ENCODE measurements at places on chromosomes 11 and 22.

DNA sequence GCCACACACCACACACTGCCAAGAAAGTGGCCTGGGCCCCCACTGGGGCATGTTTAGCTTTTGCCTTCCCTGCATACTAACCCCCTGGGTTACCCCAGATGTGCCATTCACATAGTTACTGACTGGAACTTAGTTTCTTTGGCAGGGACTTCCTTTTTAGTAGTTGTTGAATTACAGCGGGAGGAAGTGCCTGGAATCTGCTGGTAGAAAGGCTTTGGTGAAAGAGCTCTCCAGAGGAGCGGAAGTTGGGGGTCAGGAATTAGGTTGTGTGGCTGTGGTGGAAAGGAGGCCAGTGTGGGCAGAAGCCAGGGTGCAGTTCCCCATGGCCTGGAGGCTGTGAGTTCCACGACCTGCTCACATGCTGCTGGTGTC lies 69.0 kb downstream of the MED15 start:
- DNase-seq, result no peak

- no peak for DNase-seq
Observed at GRCh38 chr11:84430661-84431060, 1144.5 kb upstream of the CCDC90B start.

GRCh38 chr11:47488674-47489394 lies 39.9 kb upstream of the RAPSN start:
- no peak for DNase-seq

DNA sequence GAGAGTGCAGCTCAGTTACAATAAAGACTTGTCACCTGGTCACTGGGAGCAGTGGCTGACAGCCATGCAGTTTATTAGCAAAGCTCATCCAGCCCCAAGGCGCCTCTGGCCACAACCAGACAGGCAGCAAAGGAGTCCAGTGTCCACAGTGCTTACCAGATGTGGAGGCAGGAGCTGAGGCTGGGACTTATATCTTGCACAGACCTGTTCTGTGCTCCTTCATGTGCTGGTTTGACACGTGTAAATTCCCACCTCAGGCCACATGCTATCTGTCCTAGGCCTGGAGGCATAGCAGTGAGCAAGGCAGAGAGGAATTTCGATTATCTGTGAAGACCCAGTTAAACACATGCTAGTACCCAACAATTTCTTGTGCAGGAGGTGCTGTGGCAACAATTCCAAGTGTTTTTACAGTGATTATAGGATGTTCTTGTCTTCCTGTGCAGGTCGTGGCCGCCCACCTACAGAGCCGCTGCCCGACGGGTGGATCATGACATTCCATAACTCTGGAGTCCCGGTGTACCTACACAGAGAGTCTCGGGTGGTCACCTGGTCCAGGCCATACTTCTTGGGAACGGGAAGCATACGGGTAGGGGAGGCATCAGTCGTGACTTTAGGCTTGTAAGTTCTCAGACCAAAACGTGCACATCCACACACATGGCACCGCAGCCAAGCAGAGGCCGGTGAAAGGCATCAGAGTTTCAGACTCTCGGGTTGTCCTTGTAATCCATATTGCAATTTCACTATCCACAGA lies 9.4 kb downstream of the DGCR8 start:
- DNase-seq, result no peak

DNA sequence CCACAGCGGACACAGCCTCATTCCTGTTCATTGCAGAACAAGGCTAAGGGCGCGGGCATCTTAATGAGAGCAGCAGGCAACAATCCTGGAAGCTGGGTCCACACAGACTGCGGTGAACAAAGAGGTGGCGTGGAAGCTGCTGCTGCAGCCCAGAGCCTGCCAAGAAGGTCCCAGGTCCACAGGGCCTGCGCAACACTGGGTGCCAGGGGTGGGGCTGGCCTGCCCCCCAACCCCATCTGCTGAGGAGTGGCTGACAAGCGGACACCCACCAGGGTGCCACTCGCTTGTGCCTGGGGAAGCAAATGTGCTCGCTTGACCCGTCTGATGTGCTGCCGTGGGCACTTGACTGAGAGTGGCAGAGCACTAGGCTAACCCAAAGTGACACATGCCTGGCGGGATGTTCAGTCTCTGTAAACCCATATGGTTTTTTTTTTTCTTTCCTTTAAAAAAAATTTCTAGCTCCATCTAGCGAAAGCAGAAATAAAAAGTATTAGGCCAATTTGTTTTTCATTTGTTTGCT lies 83.2 kb upstream of the PITPNB start:
- no peak for DNase-seq

DNA sequence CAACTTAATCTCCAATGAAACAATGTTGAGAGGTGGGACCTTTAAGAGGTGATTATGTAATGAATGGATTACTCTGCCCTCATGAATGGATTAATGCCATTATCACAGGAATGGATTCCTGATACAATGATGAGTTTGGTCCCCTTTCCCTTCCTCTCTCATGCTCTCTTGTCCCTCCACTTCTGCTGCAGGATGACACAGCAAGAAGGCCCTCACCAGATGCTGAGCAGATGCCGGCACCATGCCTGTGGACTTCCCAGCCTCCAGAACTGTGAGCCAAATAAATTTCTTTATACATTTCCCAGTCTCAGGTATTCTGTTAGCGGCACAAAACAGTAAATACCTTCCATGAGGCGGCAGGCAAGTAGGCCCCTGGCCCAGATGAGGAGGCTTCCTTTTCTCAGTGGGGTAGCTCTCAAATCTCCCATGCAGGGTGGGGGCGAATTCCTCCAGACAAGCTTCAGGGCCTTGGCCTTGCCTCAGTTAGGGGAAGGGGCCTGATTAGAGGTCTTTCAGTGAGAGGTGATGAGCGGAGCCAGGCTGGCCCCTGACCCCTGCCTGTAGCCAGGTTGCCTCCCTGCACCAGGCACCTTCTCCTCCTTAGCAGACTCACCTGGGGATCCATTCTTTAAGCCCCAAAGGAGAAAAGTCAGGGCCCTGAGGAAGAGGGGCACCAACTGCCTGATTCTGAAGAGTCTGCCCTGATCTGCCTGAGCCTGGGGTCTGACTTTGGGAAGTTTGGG lies 86.0 kb downstream of the RRM1 start:
- DNase-seq, result no peak

- no peak for DNase-seq
Observed at GRCh38 chr11:111176603-111177002, 68.9 kb upstream of the POU2AF2 start.

- peak; percentile 78 for DNase-seq
Observed at GRCh38 chr11:77287615-77288273, 13.7 kb downstream of the GDPD4 start.

- DNase-seq, result no peak
Observed at GRCh38 chr11:86625544-86625943, 46.9 kb downstream of the ME3 start.

DNA sequence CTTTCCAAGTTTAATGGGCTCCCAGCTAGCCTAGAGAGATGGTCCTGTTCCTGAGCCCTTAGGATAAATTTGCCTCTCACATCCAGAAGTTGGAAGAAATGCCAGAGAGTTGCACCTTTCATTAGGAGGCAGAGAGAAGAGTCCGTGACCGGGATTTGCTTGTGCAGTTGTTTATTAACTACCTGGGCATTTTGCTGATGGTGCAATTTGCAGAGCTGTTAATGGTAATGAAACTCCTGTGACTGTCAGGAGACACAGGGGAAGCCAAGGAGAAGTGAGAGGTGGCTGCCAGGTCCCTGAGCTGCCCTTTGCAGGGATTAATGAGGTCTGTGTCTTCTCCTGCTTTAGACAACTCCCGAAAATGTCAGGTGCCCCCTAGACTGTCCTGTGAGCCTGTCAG lies 69.1 kb upstream of the B3GAT1 start:
- no peak for DNase-seq

- peak; percentile 17 for DNase-seq
Observed at GRCh38 chr11:36278531-36279282, 10.5 kb downstream of the COMMD9 start.

GRCh38 chr11:31798057-31798553 lies 13.0 kb downstream of the PAX6 start:
- no peak for DNase-seq

- DNase-seq, result peak; percentile 79
Observed at GRCh38 chr11:103798026-103798425, 238.4 kb upstream of the DDI1 start.

DNA sequence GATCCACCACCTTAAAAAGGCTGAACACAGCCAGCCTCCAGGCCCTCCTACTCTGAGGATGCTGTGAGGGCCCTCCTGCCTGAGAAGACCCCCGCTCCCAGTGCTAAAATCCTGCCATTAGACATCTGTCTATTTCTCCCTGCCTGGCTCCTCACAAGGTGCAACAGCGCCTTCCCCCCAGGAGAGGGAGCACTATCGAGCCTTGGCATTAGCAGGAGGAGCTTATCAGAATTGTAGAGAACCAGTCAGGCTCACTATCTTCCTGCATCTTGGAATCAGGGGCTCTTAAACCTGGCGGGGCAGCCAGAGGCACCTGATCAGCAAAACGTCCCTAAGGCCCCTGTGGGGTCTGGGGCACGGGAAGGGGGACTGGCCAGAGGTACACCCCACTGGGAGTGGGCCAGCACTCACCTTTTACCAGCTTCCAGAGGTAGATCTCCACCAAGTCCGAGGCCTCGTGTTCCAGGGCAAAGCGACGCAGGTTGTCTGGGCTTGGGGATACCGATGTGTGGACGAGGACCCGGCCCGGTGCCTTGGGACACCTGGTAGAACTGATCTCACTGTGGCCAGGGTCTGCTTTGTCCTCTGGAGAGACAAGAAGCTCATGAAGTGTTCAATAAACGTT lies 28.7 kb downstream of the CHRDL2 start:
- peak; percentile 59 for DNase-seq

DNA sequence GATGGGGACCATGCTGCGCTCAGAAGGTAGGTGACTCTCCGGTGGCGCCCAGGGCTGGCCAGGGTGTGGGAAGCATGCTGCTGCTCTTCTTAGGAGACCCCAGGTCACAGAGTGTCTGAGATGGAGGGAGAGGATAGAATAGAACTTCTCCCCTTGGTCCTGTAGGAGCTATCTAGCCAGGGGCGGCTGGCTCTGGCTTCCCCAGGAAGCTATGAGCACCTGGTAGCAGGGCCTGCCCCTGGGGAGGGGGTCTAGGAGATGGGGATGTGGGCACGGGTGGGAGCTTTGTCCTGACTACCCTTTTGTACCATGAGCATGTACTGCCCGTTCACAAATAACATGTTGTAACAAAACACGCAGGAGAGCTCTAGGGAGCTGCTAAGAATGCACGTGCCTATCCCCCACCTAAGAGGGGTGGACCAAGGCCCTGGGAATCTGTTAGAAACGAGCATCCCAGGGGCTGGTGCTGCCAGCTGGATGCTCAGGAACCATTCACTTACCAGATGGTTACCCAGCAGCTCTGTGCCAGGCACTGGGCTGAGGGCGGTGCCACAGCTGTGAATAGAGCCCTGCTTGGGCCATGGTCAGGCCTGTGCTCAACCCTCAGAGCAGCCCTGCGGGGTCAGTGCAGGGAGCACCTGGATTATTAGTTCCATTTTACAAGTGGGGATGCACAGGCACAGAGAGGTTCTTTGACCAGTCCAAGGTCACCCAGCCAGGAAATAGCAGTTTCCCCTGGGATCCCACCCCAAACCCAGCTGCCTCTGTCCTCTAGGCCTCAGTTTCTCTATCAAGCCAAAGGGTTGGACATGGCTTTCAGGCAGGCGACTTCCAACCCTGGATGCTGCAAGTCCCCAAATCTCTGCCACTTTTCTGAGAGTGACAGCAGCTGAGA lies 2.2 kb downstream of the SLC39A13 start:
- no peak for DNase-seq

DNA sequence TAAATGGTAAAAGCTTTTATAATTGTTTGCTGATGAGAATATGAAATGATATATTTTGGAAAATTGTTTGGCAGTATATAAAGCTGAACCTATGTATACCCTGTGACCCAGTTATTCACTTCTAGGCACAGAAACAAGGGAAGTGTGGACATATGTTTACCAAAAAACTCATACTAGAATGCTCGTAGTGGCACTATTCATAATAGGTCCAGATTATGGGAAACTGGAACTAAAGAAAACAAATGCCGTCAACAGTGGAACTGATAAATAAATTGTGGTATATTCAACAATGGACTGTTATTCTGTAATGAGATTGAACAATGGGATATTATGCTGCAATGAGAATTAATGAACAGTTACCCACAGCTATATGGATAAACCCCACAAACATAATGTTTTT lies 32.8 kb downstream of the CSTPP1 start:
- no peak for DNase-seq

GRCh38 chr11:15720460-15720859 lies 605.7 kb downstream of the INSC start:
- peak; percentile 55 for DNase-seq

DNA sequence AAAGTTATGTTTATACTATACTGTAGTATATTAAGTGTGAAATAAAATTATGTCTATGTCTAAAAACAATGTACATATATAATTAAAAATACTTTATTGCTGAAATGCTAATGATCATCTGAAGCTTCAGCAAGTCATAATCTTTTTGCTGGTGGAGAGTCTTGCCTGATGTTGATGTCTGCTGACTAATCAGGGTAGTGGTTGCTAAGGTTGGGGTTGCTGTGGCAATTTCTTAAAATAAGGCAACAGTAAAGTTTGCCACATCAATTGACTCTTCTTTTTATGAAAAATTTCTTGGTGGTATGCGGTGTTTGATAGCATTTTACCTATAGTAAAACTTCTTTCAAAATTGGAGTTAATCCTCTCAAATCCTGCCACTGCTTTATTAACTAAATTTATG lies 21.4 kb downstream of the INSC start:
- DNase-seq, result no peak

DNA sequence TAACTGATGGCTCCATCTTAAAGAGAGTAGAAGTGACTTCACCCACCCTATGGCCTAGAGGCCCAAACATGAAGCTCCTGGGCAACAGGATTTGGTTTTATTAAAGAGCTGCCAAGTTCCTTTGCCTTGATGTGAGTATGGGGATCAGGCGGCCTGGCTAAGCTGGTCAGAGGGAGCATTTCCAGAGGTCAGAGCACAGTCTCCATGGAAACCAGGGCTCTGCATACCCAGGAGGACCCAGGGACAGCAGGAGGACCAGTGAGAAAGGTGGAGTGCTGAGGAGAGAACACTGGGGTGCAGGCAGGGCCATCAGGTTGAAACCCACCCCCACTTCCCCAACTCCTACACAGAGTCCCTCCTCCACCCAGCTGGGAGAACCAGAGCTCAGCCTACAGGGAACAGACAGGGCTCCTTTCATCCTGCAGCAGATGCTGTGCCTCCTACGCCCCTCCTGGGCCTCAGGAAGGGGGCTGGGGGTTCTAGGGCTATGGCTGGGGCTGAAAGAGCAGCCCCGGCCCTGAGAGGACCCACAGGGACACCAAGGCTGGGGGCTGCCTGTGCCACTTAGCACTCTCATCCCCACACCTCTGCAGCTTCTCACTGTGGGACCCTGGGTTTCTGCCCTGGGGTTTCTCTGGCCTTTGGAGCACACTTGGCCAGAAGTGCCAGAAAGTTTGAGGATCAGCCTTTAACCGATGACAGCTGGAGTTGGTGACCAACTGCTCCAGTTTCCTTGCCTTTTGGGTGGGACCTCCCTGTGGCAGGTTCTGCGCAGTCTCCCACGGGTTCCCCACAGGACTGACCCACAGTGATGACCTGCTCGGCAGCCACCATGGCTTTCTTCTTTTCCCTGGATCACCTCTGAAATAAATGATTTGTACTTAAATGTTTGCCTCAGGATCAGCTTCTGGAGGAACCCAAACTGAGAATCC lies 13.8 kb upstream of the P2RY6 start:
- DNase-seq, result no peak

Data from amniotic epithelial cell (primary cell).